ENCODE measurements at places on chromosomes 3 and 15. TPM values are rescaled to one million over a fixed set of nuclear protein-coding genes. Genes with fewer than 3 reads are reported as not detected.

ESYT3 gene
- polyA plus RNA-seq, result not detected

ALDH1A2 gene
- polyA plus RNA-seq, result 347 TPM

LRIG1 gene
- 0.05 TPM for polyA plus RNA-seq

DNA sequence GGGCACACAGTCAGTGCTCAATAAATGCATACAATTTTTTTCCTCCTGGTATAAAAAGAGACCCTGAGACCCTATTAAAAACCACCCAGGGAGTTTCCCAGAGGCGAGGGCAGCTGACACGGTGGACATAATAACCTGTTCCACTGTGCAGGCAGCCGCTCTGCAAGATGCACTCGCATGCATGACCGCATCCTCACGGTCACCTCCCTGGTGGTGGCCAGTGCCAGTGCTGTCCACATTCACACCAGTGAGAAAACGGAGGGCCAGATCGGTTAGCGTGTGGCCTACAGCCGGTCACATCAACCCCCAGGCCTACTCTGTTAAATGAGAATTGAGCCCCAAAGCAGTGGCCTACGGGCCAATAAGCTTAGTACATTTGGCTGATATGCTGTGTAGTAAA is 24.8 kb downstream of the SH3BP5 start:
- no peak for DNase-seq
- peaks cover 16% of the 10 kb centered on the region for H3K36me3 ChIP-seq
- H3K4me3 ChIP-seq, result no peak overlapping the region
- H3K4me1 ChIP-seq, result peaks cover 58% of the 10 kb centered on the region

- DNase-seq, result no peak
- H3K27ac ChIP-seq, result no peak overlapping the region
- H3K27me3 ChIP-seq, result peaks cover 6% of the 10 kb centered on the region
- no peak overlapping the region for H3K4me3 ChIP-seq
- H3K36me3 ChIP-seq, result no peaks in the 10 kb centered on the region
These were observed 26.4 kb downstream of the STOML1 start for GRCh38 chr15:73965758-73966113.

GRCh38 chr15:42154956-42155355 is 1.5 kb downstream of the PLA2G4F start:
- H3K4me1 ChIP-seq, result peaks cover 31% of the 10 kb centered on the region
- H3K27ac ChIP-seq, result no peak overlapping the region
- peaks cover 14% of the 10 kb centered on the region for H3K27me3 ChIP-seq
- DNase-seq, result no peak
- H3K36me3 ChIP-seq, result peaks cover 13% of the 10 kb centered on the region

DNA sequence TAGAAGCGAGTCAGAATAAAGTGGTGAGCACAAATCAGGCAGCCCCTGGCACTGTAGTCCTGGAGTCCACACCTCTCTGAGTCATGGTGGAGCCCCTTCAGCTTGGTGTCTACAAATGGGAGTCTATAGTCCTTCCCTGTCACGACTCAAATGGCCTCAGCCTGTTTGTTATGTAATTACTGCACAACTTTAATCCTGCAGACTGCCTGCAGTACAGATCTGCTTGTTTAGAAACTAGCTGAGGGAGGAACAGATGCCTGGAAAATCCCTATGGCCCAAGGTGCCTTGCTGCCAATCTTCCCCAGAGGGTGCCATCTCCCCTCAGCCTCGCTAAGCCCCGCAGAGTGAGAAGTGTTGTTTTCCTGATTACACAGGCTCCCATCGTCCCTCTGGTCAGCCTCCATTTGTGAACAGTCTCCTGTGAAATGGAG is 3.9 kb upstream of the CXCR6 start:
- H3K36me3 ChIP-seq, result peaks cover 47% of the 10 kb centered on the region
- no peaks in the 10 kb centered on the region for H3K27me3 ChIP-seq
- no peak for DNase-seq
- no peak overlapping the region for H3K27ac ChIP-seq
- peaks cover 4% of the 10 kb centered on the region for H3K4me1 ChIP-seq

DNA sequence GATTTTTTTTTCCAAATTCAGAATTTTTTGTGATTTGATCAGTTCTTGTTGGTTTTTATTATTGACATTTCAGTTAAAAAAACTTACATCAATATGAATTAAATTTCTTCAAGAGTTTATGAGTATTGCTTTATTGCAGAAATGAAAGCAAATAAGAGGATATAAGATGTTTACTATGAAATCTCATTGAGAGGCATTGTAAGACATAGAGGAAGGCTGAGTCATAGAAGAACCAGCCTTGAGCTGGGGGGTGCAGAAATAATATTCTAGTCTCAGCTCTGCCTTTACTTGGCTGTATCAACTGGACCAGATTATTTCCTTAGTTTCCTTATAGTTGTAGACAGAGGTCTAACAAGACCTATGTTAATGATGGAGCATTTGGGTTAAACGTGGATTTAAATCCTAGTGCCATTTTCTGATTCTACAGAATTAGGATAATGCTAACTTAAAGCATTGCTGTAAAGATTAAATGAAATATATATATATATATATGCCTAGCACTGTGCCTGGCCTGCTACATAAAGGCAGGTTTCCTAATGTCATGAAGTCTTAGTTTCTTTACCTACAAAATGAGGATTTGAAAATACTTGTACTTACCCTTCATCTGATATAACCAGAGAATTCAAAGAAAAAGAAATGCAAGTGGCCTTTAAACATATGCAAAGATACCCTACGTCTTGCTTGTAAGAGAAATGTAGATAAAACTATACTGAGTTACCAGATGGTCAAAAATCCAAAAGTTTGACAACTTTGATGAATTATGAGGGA is 7.3 kb downstream of the FAM98B start:
- no peaks in the 10 kb centered on the region for H3K27me3 ChIP-seq
- H3K4me3 ChIP-seq, result no peak overlapping the region
- peak; percentile 13 for DNase-seq
- H3K4me1 ChIP-seq, result peaks cover 3% of the 10 kb centered on the region
- H3K27ac ChIP-seq, result no peak overlapping the region

GRCh38 chr3:159831466-159831865 is 157.2 kb upstream of the IL12A start:
- H3K4me1 ChIP-seq, result no peaks in the 10 kb centered on the region
- no peaks in the 10 kb centered on the region for H3K27me3 ChIP-seq
- H3K4me3 ChIP-seq, result no peak overlapping the region
- no peaks in the 10 kb centered on the region for H3K36me3 ChIP-seq

DNA sequence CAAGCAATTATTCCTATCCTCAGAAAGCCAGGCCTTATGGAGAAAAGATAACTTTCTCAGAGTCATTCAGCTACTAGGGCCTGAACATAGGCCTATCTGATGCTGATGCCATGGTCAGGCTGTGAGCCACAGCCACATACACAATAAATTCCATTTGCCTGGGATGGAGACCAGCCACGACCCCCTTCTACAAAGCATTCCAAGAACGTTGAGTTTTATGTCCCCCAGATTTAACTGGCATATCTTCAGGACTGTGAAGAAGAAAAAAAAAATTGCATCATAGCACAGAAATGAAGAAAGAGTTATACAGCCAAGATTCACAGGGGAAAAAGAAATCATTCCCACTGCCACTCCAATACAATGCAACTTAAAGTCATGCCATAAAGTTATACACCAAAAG is 100.0 kb downstream of the THBS1 start:
- H3K27me3 ChIP-seq, result no peaks in the 10 kb centered on the region
- H3K27ac ChIP-seq, result no peak overlapping the region
- H3K4me3 ChIP-seq, result no peak overlapping the region

Data from K562 (cell line).